ENCODE measurements at places on chromosomes 2 and 18. TPM values are rescaled to one million over a fixed set of nuclear protein-coding genes. Genes with fewer than 3 reads are reported as not detected.

- DNase-seq, result no peak
These were observed 60.6 kb downstream of the ZEB2 start for GRCh38 chr2:144459286-144459685.

The MCM6 gene
- 19.4 TPM for total RNA-seq

DNA sequence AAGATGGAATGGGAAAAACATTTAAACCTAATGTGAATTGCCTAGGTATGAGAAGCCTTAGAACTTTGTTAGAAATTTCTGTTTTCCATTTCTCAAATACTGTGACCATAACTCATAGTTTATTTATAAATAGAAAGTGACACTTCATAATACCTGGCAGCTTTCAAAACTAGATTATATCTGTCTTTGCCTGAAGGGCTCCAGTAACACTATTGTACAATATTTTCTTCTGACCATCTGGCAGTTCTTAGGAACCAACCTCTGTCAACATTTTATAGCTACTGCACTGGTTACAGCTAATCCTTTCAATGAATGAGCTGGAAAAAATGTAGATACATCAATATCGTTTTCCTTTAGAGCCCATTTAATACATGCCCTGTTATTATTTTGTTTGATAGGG is 237.4 kb downstream of the CAMKMT start:
- DNase-seq, result no peak

The AGXT gene
- not detected for total RNA-seq

The FMNL2 gene
- 0.78 TPM for total RNA-seq

DNA sequence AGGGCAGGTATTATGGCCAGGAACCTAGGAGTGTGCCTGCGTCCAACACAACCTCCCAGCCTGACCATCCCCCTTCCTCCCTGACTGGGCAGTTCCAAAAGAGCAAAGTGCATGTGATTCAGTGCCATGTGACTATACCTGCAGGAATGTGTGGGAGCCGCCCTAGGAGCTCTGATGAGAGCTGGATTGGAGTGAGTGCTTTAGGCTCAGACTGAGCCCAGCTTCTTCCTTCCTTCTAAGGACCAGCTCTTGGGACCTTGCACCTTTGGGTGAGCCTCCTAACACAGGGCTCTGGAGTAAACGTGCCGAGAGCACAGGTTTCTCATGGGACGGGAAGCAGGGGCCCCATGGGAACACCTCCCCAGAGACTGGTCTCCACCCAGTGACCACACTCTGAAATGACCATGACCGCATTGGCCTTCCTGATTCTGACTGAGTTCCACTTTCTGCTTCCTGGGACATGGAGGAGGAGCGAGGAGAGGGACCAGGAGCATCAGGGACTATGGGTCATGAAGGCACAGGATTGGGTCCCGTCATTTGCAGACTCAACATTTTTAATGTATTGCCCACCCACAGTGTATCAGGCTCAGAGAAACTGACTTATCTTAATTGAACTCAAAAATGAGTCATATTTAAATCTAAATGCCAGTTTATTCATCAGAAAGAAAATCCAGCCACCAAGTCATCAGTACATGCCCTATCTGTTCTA is 87.8 kb upstream of the BCL2L11 start:
- no peak for DNase-seq

DNA sequence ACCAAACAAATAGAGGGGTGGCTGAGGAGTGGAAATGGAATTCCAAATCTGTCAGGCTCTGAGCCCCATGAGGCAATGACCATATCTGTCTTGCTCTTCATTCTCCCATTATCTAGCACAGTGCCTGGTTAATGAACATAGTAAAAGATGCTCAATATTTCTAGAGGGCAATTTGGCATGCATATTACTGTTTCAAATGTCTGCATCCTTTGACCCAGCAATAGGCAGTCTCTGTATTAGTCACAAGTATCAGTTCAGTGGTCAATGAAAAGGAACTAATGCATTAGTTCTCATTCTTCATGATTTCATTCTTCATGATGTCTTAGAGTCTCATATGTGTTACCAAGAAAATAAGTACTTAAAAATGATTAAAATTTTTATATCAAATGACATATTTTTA is 28.4 kb upstream of the MALL start:
- DNase-seq, result no peak

The LBX2 gene
- 1.9 TPM for total RNA-seq

- DNase-seq, result no peak
These were observed 62.2 kb downstream of the PTRHD1 start for GRCh38 chr2:24731040-24731439.

DNA sequence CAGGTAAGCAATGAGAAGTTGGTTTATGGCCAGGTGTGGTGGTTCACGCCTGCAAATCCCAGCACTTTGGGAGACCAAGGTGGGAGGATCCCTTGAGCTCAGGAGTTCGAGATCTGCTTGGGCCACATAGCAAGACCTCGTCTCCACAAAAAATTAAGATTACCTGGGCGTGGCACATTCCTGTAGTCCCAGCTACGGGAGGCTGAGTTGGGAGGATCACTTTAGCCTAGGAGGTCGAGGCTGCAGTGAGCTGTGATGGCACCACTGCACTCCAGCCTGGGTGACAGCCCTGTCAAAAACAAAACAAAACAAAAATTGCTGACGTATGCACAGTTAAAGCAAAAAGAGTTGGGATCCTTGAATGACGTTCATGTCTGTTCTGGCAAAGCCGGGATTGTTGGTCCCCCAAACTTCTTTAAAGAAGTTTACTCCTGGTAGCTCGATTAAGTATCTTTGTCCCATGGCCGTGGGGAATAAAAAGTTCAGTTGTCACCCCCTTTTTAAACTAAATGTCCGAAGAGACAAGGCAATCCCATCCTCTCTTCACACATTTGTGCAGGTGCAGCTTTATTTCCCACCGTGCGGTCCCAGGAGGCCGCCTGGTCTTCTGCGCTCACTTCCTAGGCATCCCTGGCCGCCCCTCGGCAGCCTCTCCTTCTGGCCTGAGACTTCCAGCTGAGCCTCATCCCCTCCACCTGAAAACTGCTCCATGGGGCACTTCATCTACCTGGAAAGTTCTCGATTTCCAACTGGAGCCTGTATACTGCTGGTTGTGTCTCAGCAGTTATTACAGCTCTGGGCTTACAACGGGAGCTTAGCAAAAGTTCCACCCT is 762 bp upstream of the SPOPL start:
- DNase-seq, result no peak

GRCh38 chr2:140270224-140270623 is 1490.0 kb upstream of the NXPH2 start:
- no peak for DNase-seq

The ROCK2 gene
- 21.9 TPM for total RNA-seq

The CDH19 gene
- total RNA-seq, result not detected

All from natural killer cell (primary cell).